Caudate nucleus (tissue), 63 donors: ENCODE measurements at places on chromosomes 6 and 20.

DNA sequence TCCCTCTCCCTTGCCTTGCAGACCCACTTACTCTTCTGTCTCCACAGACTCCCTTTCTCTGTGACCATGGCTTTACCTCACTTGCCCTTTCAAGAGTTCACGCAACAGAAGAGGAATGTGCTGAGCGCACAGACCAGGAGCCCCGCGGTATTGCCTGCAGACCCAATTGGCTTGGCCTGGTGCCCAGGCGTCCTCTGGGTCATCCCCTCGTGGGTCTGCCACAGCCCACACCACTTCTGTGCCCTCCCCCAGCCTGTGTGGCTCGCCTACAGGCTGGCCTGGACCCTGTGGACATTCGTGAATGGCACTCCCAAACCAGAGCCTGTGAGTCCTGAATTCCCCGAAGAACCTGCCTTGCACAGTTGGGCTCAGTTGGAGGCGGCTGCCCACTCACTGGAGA lies 15.3 kb upstream of the NINL start:
- no peak for DNase-seq

- no peak for DNase-seq
Measured at GRCh38 chr6:68082086-68082485, 553.0 kb upstream of the ADGRB3 start.

GRCh38 chr6:125031385-125031784 lies 69.1 kb downstream of the RNF217 start:
- no peak for DNase-seq

DNA sequence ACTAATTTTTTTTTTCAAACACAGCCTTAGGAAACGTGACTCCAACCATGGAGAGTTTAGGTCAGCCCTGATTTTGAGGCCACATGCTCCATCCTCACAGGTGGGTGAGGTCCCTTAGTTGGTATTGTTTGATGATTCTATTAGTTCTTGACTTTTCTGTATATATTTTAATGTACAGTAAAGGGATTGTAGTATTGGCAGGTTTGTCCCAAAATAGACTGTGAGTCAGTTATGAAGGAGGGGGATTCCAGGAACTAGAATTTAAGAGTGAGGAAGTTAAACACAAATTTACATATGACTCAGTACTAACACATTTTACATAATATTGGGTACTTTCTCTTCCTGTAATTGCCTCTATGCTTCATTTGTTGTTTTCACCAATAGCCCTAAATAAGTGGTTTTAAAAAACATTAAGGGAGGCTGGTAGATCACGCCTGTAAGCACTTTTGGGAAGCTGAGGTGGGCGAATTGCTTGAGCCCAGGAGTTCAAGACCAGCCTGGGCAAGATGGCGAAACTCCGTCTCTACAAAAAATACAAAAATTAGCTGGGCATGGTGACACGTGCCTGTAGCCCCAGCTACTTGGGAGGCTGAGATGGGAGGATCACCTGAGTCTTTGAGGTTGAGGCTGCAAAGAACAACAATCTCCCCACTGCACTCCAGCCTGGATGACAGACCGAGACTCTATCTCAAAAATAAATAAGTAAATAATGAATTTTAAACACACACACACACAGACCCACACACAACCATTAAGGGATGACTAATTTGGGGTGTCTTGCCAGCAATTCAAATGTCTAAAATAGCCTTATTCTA lies 81.8 kb downstream of the SGK1 start:
- DNase-seq: no peak

DNA sequence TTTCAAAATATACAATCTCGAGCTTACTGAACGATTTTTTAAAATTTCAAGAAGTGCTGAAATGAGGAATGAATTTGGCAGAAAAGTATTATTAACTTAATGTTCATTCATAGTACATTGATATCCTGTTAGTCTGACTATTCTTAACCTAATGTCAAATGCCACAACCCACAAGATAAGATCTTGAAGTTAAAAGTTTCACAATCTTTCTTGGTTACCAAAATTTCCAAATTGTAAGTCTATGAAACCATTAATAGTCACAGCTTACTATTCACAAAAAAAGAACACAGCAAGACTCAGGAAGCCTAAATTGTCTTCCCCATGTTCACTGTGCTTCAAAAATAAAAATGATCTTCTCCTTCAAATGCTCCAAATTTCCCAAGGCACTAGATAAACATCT lies 71.3 kb downstream of the HACE1 start:
- no peak for DNase-seq

GRCh38 chr20:19348582-19348981 lies 136.1 kb downstream of the SLC24A3 start:
- no peak for DNase-seq

GRCh38 chr6:7143476-7143974 lies 35.8 kb downstream of the RREB1 start:
- no peak for DNase-seq

DNA sequence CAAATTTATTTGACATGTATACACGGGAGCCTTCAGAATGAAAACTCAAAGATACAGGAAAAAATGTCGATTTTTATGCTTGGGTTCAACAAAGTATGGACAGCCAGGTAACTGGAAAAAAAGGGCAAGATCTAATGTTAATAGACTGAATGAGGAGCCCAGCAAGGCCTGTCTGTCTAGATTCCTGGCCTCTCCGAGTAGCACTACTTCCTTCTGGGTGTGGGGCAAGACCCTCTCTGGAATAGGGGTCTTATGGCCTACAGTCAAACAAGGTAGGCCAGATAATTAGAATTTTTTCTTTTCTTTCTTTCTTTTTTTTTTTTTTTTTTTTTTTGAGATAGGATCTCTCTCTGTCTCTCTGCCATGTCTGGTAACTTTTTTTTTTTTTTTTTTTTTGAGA lies 113.4 kb upstream of the SHLD1 start:
- DNase-seq: no peak

GRCh38 chr20:20690676-20691476 lies 21.6 kb downstream of the RALGAPA2 start:
- no peak for DNase-seq

DNA sequence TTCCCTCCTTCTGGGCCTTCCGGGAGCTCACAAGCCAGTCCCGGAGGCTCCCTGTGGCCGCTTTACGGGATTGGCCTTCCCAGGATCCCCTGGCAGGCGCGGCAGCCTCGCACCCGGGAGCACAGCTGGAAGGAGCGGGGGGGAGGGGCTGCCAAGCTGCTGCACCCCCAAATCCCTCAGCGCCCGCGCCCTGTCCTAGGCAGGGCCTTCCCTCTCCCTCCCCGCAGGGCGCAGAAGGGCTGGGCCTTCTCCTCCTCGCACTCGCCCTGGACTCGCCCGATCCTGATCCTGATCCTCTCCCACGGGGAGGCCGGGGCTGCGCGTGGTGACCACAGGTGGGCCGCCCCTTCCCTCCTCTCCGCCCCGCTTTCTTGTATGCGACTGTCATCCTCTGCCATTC lies 146.4 kb downstream of the FNDC1 start:
- no peak for DNase-seq

DNA sequence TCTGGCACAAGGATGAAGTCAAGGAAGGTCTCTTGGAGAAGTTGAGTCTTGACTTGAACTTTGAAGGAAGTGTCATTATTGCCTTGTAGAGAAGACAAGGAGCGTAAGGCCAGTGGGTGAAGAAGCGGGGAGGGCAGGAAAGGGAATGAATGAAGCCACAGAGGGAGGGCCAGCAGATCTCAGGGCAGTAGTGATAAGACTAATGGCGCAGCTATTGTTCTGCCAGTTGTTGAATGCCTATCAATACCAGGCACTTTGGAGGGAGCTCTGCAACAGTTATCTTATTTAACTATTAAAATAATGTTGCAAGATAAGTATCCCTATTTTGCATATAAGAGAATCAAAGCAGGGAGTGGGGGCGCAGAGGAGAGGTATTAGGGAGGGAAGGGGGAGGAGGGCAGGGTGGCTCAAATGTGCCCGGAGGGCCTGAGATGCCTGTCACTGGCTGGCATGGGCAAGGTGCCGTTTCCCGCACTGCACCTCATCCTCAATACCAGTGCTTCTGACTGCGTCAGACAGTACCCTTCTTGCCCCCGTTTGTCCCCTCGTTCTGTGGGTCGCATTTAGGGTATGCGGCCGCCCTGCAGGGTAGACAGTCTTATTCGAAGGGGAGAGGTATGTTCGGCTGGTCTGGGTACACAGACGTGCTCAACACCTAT lies 109.8 kb downstream of the ZDHHC14 start:
- DNase-seq: no peak

GRCh38 chr20:914727-915498 lies 1.2 kb downstream of the ANGPT4 start:
- no peak for DNase-seq

DNA sequence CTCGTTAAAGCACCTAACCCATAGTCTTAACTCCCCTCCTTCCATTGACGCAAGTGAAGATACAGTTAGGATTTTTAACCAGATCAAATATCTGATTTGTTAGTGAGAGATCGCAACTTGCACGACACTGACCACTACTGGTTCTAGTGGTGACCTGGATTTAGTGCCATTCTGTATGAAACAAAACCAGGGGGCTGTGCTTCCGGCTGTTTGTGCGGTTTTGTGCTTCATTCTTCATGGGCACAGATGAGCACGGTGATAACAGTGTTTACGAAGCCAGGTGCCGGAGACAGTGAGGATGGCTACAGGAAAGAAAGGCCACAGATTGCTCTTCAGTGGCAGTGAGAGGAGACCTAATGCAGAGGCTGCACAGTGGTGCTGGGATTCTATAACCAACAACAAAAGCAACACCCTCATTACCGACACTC lies 75.5 kb downstream of the NOL4L start:
- DNase-seq: no peak

- no peak for DNase-seq
Measured at GRCh38 chr20:61880706-61881105, 185.0 kb downstream of the TAF4 start.

GRCh38 chr6:34102099-34102656 lies 43.7 kb downstream of the GRM4 start:
- no peak for DNase-seq

DNA sequence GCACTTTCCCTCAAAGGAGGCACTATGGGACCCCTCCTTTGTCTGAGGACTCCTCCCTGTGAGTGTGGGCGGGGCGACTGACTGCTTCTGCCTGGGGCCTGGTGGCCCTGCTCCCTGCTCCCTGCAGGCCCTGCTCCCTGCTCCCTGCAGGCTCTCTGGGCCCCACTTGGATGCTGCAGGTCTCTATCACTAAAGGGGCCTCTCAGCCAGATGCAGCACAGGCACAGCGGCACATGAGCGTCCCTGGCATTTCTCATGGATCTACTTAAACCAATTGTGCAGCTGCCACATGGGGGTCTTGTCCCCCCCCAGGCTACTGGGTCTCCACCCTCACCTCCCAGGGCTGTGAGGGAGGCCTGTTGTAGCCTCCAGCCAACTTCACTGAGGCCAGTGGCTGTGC lies 7.8 kb downstream of the EEF1A2 start:
- no peak for DNase-seq
